Progenitor cell of endocrine pancreas (in vitro differentiated cells): ENCODE measurements at places on chromosomes 2 and 18. TPM values are rescaled to one million over a fixed set of nuclear protein-coding genes. Genes with fewer than 3 reads are reported as not detected.

DNA sequence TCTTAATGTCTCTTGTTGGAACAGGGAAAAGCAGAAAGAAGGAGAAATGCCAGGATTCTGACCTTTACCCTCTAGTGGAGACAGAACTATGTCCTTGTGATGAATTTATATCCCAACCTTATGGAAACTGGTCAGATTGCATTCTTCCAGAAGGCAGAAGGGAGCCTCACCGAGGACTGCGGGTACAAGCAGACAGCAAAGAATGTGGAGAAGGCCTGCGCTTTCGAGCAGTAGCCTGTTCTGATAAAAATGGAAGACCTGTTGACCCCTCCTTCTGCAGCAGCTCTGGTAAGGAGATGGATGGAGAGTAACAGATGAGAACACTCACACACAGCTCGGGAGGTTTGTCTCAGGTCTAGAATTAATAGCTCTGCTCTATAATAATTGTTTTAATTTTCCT is 552.7 kb upstream of the HNMT start:
- peaks cover 6% of the 10 kb centered on the region for H3K36me3 ChIP-seq
- DNase-seq = no peak
- H3K4me3 ChIP-seq = no peak overlapping the region
- peaks cover 11% of the 10 kb centered on the region for H3K4me1 ChIP-seq
- H3K27me3 ChIP-seq = no peaks in the 10 kb centered on the region

DNA sequence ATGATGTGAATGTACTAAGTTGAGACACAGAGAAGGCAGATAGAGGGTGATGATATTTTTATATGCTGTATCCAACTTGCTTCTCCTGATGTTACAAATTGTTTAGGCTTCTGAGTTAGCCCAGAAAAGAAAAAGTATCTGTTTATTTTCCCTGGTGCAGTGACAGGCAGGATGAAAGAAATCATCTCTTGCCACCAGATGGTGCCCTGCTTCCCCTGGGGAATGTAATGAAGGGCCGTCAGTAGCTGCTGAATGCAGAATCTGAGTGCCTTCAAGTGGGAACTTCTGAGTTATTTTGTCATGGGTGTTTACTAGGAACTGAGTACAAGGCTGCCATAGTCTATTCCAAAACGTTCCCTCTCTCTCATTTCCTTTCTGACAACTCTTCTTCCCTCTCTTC is 525.6 kb downstream of the MBD2 start:
- no peaks in the 10 kb centered on the region for H3K27me3 ChIP-seq
- no peak overlapping the region for H3K27ac ChIP-seq
- peak; percentile 22 for DNase-seq
- no peak overlapping the region for H3K4me3 ChIP-seq
- H3K4me1 ChIP-seq = no peaks in the 10 kb centered on the region

DNA sequence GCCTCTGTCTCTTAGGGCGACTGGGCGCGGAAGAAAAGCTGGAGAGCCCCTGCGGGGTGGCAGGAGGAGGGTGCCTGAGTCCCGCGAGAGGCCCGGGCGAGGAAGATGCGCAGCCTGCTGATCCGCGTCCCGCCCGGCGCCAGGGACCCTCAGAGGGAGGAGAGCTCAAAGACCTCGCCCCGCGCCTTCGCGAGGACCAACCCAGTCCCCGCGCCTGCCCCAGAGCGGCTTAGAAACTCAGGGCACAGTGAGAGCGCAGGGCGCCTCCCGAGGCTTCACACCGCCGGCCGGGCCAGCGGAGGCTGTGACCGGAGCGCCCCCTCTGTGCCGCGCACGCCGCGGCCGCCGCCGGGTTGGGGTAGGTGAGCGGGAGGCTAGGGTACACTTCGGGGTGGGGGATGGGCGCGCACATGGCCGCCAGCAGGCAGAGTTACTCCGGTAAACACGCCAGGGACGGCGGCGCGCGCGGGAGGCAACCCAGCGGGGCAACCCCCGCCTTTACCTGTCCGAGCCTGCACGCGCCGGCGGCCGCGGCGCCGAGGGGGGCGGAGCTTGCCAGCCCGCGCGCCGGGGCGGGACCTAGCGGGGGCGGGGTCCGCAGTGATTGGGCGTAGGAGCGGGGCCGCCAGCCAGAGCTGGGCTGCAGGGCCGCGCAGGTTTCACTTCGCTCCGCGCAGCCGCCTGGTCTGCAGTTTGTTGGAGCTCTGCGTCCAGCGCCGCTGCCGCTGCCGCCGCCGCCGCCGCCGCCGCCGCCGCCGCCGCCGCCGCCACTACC is at the start of gene BCL2L11:
TSS of gene BCL2L11 (plus strand) at position 662 of the 775 bp plus-strand sequence. CDS start 2,832 bp downstream, outside the sequence.
- H3K36me3 ChIP-seq = peaks cover 9% of the 10 kb centered on the region
- H3K4me1 ChIP-seq = peaks cover 30% of the 10 kb centered on the region
- H3K27ac ChIP-seq = peak within 1 kb of the TSS; percentile 97
- peak within 1 kb of the TSS; percentile 87 for H3K4me3 ChIP-seq
- peaks cover 44% of the 10 kb centered on the region for H3K27me3 ChIP-seq

DNA sequence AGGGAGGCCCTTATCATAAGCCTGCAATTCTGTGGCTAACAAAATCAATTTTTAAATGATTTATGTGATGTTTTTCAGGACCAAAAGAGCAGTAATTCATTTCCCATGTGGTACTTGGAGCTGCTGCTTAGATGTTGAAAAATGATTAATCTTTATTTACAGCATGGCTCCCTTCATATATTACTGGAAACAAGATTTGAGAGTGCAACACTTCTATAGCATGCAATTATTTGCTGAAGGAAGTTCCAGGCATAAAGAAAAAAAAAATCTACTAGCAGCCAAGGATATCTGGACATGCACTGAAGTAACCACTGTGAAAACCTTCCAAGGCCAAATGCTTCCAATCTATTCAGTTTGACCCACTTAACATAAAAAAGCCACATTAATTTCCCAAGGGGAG is 186.3 kb downstream of the SLC8A1 start:
- H3K4me1 ChIP-seq = peaks cover 3% of the 10 kb centered on the region
- no peaks in the 10 kb centered on the region for H3K36me3 ChIP-seq
- H3K27ac ChIP-seq = no peak overlapping the region
- no peak for DNase-seq
- H3K27me3 ChIP-seq = no peaks in the 10 kb centered on the region

DNA sequence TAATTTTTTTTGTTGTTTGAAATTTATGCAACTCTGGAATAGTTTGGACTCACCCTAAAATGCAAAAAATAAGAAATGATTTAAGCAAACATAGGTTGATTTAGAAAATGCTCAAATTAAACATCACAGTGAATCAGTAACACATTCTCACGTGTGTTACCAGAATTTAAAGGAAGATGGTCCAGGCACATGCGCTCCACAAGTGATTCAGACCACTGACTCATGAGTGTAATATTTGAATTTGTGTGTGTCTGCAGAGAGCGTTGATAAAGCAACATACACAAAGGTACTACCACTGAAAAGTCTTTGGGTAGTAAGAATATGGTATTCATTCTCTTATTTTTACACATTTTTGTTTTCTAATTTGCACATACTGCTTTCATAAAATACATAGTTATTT is 7.9 kb downstream of the SS18 start:
- peaks cover 22% of the 10 kb centered on the region for H3K36me3 ChIP-seq
- no peak overlapping the region for H3K4me3 ChIP-seq
- no peaks in the 10 kb centered on the region for H3K27me3 ChIP-seq
- no peak for DNase-seq
- H3K27ac ChIP-seq = no peak overlapping the region

DNA sequence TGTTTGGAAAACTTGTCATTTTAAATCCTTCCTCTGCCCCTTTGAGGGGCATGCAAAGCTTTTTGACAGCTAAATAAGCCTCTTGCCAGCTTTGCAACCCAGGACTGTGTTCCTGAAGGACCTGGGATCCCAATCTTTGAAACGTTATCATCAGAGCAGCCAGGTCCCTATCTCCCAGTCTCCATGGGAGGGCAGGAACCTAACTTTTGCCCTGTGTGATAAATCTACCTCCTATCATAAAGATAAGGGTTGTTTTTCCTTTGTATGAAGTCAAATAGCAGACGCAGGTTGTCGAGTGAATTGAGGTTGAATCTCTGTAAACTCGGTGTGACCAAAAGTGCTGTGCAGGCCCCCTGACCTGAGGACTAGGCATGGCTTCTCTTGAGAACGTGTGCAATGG is 30.1 kb downstream of the TPRKB start:
- no peak overlapping the region for H3K4me3 ChIP-seq
- peaks cover 24% of the 10 kb centered on the region for H3K4me1 ChIP-seq
- no peak overlapping the region for H3K27ac ChIP-seq
- no peak for DNase-seq
- no peaks in the 10 kb centered on the region for H3K36me3 ChIP-seq
- H3K27me3 ChIP-seq = peaks cover 25% of the 10 kb centered on the region

The LOXL3 gene
- 23.4 and 24.2 TPM in 2 replicates for total RNA-seq
